ENCODE measurements at places on chromosomes 12 and 14. TPM values are rescaled to one million over a fixed set of nuclear protein-coding genes. Genes with fewer than 3 reads are reported as not detected.
A peak's percentile ranks its signal among the peaks of the same experiment; 100 is the strongest.

The C14orf39 gene
- total RNA-seq: not detected

The AICDA gene
- total RNA-seq: not detected

- DNase-seq: no peak
Measured at GRCh38 chr12:50686976-50687375, 76.9 kb upstream of the ATF1 start.

- DNase-seq: no peak
Measured at GRCh38 chr12:67085699-67086098, 183.5 kb upstream of the CAND1 start.

DNA sequence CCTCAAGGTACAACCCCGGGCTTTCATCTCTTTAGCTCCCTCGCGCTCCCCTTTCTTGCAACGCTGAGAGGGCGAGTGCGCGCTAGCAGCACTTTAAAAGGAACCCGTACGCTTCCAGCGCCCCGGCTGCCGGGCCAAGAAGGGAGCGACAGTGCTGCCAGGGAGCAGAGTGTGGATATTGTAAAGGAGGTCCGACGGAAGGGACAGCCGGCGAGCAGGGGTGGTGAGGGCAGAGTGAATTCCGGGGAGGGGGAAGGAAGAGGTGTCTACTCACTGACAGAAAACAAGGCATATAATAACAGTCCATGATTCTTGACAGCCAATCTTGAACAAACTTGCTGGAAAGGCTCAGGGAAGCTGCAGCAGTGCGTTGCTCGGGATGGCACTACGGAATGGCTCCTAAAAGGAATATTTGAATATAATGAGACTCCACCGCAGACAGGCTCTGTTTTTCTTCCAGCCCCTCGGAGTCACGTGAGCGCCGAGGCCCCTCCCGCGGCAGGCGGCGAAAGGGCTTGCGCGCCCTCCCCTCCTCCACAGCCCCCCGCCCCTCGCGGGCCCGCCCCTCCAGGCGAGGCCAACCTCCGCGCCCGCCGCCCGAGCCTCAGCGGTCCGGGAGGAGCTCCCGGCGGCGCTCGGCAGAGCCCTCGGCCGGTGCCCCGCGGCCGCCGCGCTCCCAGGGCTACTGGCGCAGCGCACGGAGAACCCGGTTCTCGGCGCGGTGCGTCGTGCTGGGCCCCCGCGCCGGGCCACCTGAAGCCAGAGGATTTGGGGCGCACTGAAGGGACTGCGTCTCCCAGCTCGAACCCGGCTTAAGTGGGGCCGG is 3.4 kb downstream of the BMP4 start:
- DNase-seq: peak; percentile 69

DNA sequence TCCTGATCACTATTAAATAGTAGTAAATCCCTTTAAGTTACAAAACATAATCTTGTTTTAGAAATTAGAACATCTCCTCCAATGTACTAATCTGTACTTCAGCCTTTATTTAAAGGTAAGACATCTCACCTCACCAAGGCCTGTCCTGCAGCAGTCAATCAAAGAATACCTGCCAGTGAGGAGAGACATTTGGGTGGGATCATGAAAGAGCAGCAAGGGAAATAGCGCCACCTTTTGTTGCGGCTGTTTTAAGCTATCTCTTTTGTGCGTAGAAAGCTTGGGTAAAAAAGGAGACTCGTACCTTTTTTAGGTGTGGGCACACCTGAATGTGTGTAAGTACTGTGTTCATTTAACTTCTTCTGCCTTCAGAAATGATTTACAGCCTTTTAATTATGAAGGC is 117.8 kb upstream of the TMTC1 start:
- peak; percentile 2 for DNase-seq

Data from HepG2 (cell line).